ENCODE measurements at places on chromosomes 1 and 21.

GRCh38 chr21:30234643-30235042, 18.7 kb upstream of the CLDN8 start:
- no peak for DNase-seq

DNA sequence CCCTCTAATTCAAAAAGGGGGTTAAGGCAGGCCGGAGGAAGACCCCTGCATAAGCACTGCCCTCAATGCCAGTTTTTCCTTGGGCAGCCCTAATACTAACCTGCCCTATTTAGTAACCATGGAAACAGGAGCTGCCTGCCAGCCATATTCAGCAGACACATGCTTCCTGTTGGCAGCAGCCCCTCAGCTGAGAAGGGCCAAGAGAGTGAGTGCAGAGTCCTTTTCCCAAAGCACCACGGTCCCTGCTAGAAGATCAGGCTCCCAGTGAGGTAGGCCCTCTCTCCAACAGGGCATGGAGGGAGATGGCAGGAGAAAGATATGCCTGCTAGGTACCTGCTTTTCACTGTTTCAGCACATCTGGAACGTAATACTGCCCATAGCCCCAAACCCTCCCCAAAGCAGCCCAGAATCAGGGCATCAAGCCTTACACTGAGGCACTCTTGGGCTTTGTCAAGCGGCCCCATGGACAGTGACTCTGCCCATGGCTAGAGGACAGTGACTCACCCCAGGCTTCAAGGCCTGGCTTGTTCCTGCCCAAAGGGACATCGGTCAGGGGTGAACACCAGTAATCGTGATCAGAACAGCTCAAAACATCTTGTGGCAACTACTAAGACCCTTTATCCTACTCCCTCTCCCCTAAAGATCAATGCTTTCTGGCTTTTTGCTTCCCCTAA, 64.5 kb downstream of the BCAR3 start:
- DNase-seq = no peak

DNA sequence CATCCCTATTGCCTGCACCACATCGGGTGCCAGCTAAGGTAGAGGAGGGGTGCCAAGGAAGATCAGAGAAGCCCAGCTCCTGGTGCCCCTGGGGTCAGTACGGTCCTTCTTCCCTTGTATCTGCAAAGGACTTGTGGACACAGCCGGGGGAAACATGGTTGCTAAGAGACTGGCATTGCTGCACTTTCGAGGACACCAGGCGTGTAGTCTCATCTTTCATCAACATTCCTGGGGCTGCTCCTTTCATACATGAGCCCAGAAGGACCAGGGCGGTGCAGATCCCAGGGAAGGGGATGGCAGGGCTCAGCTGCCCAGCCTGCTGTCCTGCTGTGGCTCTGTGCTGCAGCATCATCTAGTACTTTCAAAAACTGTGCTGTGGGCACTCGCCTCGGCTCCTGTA, 61.0 kb downstream of the RUNX1 start:
- no peak for DNase-seq

DNA sequence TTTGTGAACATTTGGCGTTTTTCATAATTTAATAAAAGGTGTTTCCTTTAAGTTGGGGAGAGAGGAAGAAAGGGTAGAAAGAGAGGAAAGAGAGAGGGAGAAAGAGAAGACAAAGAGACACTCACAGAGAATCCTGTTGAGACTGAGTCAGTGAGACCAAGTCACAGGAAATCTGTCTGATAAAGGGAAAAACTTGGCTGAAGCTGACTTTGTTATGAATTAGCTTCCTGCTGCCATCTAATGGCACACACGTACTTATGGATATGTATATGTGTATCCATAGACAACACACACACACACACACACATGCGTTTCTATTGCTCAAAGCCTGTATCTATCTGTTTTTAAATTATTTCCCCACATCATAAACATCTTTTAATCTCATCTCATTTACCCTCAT, 42.5 kb upstream of the DISC1 start:
- no peak for DNase-seq

- no peak for DNase-seq
These were observed 58.2 kb upstream of the DMRTB1 start for GRCh38 chr1:53400761-53401674.

GRCh38 chr1:229452956-229453801, 19.3 kb upstream of the ACTA1 start:
- DNase-seq = no peak

DNA sequence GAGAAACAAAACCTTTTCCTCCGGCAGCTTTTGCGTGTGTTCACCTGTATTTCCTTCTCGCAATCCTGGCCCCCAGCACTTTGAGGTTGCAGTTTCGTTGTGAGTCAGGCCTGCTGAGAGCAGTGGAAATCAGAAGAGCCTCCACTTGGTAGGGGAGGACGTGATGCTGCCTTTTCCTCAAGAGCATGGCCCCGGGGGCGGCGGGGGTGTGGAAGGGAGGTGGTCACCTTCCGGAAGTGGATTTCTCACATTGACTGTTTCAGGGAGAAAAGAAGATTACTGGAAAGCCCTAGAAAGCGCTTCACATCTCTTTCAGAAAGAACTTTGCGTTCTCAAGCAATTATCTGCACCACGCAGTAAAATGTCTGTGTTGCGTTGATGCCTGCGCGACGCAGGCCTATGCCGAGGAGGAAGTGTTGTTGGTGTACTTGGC, 12.2 kb upstream of the IL10 start:
- DNase-seq = no peak

DNA sequence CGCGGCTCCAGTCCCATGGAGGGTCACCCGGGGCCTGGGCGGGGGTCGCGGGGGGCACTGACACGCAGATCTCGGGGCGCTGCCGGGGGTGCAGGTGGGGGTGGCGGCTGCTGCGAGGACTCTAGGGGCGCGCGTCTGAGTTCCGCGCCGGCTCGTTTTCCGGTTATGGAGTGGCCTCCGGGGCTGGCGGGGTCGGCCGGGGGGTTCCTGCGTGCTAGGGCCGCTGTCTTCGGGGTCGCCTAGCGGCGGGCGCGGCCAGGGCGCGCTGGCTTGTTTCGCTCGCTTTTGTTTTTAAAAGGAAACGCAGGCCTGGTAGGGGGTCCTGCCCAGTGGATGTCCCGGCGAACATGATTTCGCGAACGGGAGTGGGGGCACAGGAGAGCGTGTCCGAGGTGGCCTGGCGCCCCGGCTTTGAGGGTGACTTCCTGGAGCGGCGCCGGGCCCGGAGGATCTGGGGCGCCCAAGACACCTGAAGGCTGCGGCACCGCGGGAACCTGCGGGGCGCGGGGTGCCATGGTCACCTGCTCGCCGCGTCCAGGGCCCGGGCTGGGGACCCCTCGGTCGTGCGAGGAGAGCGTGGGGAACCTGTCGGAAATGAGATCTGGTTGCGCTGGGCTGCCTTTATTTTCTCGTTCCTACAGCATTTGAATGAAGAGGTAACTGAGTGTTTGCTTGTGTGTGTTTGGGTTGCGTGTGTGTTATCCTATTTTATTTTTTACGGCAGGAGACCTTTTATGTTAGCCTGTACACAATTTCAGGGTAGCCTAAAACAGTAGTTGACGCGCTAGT, 618 bp downstream of the ETS2 start:
- DNase-seq = peak; percentile 49

GRCh38 chr1:47184090-47184821, 5.6 kb downstream of the PDZK1IP1 start:
- no peak for DNase-seq

GRCh38 chr21:31781737-31782136, 49.8 kb upstream of the SCAF4 start:
- no peak for DNase-seq

- no peak for DNase-seq
These were observed 64.6 kb downstream of the LHX4 start for GRCh38 chr1:180294711-180295110.

DNA sequence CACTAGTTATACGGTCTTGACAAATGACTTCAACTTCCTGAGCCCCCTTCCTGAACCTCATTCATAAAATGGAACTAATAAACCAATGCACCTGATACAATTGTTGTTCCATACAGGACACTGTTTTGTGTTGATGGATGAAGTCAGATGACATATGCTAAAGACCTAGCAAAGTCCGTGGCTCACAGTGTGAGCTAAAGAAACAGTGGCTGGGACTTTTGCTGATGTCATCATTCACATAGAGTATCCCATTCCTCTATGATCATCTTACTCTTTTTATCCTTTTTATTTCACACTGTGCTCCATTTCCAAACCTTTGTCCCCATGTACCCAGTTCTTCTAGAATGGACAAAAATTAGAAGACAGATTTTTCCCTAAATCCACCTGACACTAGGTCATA, 83.7 kb upstream of the KAZN start:
- no peak for DNase-seq

GRCh38 chr21:14542638-14543037, 3.5 kb downstream of the SAMSN1 start:
- no peak for DNase-seq

DNA sequence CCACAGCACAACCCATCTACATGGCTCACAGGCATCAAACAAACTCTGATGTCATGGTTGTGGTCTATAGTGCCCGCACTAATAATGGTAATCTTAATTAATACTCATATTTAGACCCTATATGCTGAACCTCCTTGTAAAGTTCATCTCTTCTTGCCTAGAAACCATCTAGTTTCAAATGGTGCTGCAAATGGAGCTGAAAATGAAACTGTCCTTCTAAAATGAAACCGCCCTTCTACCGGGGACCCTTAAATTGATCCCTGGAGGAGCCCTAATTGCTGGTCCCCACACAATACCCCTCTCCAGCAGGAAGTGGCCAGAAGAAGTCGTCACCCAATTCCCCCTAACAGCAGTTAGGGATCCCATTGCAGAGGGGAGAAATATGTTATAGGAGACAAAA, 612.6 kb downstream of the MRPL39 start:
- DNase-seq = no peak

GRCh38 chr21:45949928-45950739, 31.4 kb upstream of the COL6A1 start:
- no peak for DNase-seq

DNA sequence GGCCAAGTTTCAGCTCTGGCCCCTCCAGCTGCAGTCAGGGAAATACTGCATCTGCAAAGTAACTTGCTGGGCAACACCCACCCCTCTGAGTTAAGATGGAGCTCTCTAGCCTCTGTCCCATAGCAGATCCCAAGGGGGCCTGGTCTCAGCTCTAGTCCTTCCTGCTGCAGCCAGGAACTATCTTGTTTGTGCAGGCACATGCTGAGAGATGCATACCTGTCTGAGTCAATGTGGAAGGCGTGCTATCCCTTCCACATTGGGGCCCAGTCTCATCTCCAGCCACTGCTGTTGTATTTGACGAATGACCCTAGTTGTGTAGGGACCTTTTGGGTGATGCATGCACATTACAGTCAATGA, 76.4 kb downstream of the CTH start:
- DNase-seq = no peak

GRCh38 chr1:234932511-234933430, 195.9 kb downstream of the TOMM20 start:
- no peak for DNase-seq

GRCh38 chr1:64343823-64344190, 126.1 kb upstream of the CACHD1 start:
- DNase-seq = no peak

DNA sequence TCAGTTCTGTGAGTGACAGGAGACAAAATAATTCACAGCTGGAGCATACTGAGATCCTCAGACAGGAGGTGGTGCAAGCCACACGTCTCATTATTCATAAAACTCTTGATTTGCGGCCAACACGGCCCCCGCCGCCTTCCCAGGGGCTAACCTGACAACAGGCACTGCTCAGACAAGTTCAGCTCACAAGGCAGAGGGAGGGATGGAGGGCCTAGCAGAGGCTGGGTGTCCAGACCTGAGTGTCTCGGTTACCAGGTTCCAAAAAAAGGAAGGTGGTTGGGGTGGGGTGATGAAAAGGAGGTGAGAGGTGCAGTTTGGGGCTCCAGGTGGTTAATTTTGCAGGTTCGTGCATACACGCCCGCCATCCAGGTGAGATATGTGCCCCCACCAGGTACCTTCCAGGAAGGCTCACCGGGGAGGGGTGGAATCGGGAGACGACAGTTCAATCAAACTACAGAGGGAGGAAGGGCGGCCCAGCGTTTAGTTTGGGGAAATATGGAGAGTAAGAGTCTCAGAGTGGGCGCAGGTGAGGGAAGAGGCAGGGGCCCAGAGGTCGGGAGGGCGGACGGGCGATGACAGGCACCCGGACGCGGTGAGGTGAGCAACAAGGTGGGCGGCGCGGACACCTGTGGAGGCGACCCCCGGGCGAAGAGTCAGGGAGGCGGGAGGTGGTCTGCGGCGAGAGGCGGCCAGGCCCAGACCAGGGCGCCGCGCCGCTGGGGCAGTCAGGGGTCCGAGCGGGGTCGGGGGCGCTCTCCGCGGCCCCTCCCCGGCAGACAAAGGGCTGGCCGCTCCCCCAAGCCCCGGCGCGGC, 629 bp downstream of the CTNNBIP1 start:
- DNase-seq = no peak

- no peak for DNase-seq
These were observed 190.0 kb upstream of the C1orf105 start for GRCh38 chr1:172230526-172230925.

DNA sequence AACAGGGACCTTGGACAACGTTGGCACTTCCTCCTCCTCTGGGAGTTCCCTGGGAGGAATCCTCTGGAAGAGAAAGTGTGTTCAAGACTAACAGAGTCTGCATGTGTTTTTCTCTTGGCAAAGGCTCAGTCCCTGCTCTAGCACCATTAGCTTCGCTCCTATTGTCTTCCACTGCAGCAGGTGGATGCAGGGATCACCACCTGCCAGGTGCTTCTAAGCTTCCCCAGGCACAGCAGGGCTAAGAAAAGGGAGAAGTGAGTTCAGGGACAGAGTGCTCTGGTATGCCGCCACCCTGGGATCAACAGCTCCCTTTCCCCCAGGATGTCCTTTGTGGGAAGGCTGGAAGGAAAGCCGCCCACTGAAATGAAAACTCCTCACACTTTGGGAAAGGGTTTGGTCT, 43.9 kb upstream of the IL20 start:
- no peak for DNase-seq

DNA sequence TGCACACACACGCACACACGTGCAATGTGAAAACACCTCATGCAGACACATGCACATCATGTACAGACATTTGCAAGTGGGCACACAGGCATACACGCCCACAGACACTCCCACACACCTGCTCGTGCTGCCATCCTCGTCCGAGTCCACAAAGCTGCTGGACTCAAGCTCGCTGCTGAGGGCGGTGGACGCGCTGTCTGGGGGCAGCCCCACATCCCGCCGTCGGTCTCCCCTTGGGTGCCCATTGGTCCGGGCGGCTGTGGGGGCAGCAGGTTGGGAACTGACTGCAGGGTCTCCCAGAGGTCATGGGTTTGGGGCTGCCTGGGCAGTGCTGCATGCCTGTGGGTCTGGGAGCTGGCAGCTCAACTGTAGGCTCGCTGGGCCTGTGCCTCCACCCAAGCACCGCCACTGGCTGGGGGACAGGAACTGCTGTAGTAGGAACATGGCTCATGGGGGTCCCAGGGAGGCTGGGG, 7.6 kb downstream of the DVL1 start:
- no peak for DNase-seq
